T-helper 2 cell treated with Interferon-gamma antibody and Interleukin-4, amounts not matched to agents 5 μg/mL and 100 μg/mL, for 36 hours (primary cell): ENCODE measurements at places on chromosomes 5 and 9.

- DNase-seq: no peak
Observed at GRCh38 chr9:93577078-93577974, 942 bp downstream of the PHF2 start.

DNA sequence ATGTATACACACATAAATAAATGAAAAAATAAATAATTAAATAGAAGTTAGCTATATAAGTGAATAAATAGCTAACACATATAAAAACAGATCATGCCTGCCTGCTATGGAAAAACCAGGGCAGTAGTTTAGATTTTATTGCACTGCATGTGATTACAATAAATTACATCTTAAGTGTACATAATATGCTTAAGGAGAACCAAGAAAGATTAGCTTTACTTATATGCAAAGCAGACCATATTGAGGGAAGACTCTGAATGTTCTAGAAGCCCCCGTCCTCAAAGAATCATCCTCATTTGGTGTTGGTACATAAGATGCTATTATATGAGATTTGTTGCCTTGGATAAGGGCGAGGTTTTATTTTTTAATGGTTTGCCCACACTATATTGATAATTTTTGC is 5.9 kb upstream of the CTXN3 start:
- no peak for DNase-seq

DNA sequence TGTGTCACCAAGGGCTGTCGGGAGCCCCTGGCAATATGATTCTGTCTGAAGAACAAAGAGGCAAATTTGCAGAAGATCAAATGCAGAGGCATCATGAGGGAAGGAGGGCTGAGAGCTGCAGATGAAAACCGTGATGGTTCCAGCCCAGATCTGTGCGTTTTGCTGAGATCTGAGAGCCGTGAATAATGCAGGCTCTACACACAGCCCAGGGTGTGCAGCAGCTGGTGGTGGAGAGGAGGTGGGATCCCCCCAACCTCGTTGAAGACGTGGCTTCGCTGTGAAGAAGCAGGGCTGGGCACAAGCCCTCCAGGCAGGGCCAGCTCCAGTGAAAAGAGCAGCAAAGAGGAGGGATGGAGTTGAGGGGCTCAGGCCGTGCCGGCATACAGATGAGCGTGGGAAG is 75.5 kb downstream of the TSPAN17 start:
- no peak for DNase-seq

- no peak for DNase-seq
Observed at GRCh38 chr5:31471916-31472315, 60.0 kb downstream of the DROSHA start.

- DNase-seq: no peak
Observed at GRCh38 chr5:173953528-173954090, 35.4 kb upstream of the C5orf47 start.

DNA sequence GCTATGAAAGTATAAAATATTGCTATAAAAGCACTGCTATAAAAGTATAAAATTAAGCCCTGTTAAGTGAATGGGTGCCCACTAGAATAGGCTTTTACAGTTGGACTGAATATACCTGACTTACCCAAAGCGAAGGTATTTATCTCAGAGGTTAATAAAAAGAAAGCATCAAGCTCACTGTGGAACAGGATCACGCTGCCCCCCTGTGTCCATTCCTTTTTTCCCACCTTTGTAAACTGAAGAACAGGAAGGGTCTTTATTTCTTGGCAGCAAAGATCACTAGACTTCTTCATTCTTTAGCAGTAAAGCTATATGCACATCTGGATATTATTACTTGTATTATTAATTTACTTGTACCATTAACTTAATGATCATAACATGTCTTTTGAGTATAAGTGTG is 22.1 kb upstream of the PLPP6 start:
- DNase-seq: no peak

GRCh38 chr9:126395439-126396212 is 69.0 kb downstream of the MVB12B start:
- DNase-seq: no peak

GRCh38 chr9:17166346-17166745 is 31.5 kb downstream of the CNTLN start:
- DNase-seq: no peak

- DNase-seq: no peak
Observed at GRCh38 chr5:59921816-59922215, 28.3 kb upstream of the PDE4D start.

DNA sequence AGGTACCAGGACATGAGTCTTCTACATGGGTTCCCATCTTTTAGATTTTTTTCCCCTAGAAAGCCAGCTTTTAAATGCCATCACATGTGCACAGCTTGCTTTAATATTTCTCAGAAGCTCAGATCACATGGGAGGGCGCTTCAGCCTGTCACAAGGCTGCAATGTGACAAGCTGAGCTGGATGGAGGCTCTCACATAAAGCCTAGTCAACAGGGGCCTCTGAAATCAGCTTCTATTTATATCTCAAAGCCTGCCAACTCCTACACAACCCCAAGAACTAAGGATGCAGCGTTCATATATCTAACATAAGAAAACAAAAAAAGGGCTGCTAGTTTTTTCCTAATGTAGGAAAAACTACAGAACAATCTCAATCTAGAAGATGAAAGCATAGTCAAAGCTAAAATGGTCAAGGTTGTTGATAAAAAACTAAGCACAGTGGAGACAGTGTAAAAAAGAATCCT is 2.3 kb downstream of the ZFAND5 start:
- DNase-seq: peak; percentile 58

DNA sequence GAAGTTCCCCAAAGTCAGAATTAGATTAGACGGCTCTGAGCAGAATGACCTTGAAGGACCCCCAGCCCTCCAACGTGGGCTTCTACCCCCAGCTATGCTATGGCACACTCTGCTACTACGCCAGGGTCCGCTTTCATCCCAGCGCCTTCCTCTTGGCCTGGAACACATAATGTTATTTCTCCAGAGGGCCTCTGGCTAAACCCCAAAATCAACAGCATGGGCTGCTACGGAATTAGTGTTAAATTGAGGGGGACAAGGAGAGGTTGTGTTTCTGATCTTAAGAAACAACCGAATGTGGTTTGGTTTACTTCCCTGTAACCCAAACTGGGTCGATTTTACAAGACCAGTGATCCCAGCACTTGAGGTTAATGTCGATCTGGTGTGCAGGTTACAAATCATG is 97.1 kb downstream of the ZNF618 start:
- DNase-seq: no peak

DNA sequence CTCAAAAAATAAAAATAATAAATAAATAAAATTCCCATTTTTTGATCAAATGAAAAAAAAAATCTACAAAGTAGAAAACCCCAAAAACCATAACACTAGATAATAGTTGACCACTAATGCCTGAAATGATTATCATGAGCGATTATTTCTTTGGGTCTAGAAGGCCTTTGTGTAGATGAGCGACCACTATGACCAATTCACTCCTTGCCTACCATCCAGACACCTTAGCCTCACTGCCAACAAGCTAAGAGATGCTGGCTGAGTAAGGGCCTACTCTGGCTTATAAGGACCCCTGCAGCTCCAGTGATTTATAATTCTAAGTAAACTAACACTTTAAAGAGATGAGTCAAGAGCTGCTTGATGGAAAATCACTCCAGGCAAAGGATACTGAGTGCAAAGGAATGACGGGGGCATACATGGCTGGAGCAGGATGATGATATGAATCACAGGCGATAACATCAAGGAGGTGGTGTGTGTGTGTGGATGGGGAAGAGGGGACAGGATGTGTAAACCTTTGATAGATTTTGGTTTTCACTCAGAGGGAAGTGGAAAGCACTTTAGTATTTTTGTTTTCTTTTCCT is 4.8 kb upstream of the F2RL1 start:
- DNase-seq: no peak

DNA sequence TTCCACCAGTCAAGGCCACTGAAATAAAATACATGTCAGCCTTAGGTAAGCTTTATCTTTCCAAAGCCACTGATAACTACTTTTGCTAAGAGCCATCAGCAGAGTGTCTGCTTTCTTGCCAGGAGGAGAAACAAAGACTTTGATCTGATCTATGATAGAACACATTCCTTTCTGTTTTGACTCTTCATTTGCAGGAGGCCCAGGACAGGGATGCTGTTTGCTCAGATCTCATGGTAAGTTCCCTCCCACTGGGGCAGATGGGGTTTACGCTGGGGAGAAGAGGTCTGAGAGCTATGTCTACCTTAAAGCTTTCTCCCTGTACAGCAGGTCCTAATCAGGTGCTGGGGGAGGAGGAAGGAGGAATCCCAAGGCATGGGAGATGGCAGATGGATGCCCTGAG is 497.6 kb downstream of the NTRK2 start:
- DNase-seq: no peak
